ENCODE measurements at places on chromosomes 2 and 18.

GRCh38 chr2:236156095-236156859, 11.9 kb downstream of the GBX2 start:
- no peaks in the 10 kb centered on the region for H3K36me3 ChIP-seq
- DNase-seq = no peak
- H3K27me3 ChIP-seq = peaks cover 11% of the 10 kb centered on the region
- no peak overlapping the region for H3K27ac ChIP-seq
- no peaks in the 10 kb centered on the region for H3K4me1 ChIP-seq

DNA sequence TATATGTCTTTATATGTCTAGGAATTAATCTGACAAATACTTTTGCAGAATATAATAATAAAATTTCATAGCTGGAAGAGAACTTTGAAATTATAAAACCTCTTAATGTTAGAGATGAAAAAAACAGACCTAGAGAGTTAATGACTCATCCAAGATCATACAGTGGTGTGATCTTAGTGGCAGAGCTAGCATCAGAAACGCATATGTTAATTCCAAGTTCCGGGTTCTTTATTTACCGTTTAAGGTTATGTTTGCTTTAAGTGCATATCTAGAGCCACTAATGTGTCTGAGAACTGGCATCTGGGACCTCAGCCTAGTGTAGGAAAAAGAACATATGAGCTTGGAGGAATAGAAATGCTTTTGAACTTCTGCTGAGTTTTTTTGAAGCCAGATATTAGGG, 24.3 kb downstream of the CERS6 start:
- H3K36me3 ChIP-seq = no peaks in the 10 kb centered on the region
- H3K4me1 ChIP-seq = no peaks in the 10 kb centered on the region
- no peaks in the 10 kb centered on the region for H3K27me3 ChIP-seq

GRCh38 chr18:38464024-38464423, 898.4 kb upstream of the CELF4 start:
- DNase-seq = no peak
- no peaks in the 10 kb centered on the region for H3K36me3 ChIP-seq
- no peak overlapping the region for H3K27ac ChIP-seq
- H3K27me3 ChIP-seq = no peaks in the 10 kb centered on the region

DNA sequence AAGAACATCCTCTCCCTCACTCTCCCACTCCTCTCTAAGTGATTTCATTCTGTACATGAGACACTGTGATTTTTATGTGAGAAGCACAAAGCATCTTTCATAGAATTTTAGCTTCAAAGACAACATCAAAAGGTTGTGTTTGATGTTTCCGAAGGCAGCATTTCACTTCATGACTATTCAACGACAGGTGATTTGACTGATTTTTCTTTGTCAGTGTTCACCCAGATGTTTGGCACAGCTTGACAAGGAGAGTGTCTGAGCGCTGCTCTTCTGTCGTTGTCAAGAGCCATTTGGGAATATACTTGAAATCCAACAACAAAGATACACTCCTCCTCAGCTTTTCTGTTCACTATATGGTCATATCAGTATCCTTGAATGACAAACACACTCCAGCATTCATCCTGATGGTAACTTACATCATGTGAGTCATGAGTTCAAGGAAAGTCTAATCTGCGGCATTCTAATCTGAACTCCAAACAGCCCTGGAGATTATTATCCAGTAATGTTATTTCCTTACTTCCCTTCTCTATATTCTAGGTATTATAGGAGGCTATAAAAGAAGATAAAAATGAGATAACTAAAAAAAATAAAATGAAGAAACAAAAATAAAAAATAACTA, 45.9 kb upstream of the ST6GAL2 start:
- H3K27ac ChIP-seq = no peak overlapping the region
- no peaks in the 10 kb centered on the region for H3K4me1 ChIP-seq
- no peaks in the 10 kb centered on the region for H3K36me3 ChIP-seq
- no peaks in the 10 kb centered on the region for H3K27me3 ChIP-seq
- no peak for DNase-seq

GRCh38 chr18:74310411-74310810, 5.2 kb upstream of the C18orf63 start:
- no peak for DNase-seq
- no peak overlapping the region for H3K4me3 ChIP-seq
- H3K36me3 ChIP-seq = no peaks in the 10 kb centered on the region
- H3K27me3 ChIP-seq = no peaks in the 10 kb centered on the region

DNA sequence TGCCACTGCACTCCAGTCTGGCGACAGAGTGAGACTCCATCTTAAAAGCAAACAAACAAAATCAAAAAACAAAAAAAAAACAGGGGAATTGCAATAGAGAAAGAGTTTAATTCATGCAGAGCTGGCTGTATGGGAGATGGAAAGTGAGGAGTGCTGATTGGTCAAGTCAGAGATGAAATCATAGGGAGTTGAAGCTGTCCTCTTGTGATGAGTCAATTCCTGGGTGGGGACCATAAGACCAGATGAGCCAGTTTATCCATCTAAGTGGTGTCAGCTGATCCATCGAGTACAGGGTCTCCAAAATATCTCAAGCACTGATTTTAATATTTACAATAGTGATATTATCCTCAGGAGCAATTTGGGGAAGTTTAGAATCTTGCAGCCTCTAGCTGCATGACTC, 45.3 kb downstream of the FRZB start:
- H3K27ac ChIP-seq = no peak overlapping the region
- H3K36me3 ChIP-seq = no peaks in the 10 kb centered on the region
- no peak for DNase-seq
- peaks cover 6% of the 10 kb centered on the region for H3K4me1 ChIP-seq

- H3K27me3 ChIP-seq = no peaks in the 10 kb centered on the region
- no peak for DNase-seq
- no peaks in the 10 kb centered on the region for H3K4me1 ChIP-seq
- H3K27ac ChIP-seq = peak overlapping the region; percentile 91
- no peaks in the 10 kb centered on the region for H3K36me3 ChIP-seq
Observed at GRCh38 chr2:65437392-65438135, 5.2 kb upstream of the SPRED2 start.

- H3K36me3 ChIP-seq = no peaks in the 10 kb centered on the region
- DNase-seq = no peak
- H3K4me3 ChIP-seq = no peak overlapping the region
- no peaks in the 10 kb centered on the region for H3K27me3 ChIP-seq
- no peaks in the 10 kb centered on the region for H3K4me1 ChIP-seq
Observed at GRCh38 chr2:190582736-190583506, 48.4 kb upstream of the NEMP2 start.

DNA sequence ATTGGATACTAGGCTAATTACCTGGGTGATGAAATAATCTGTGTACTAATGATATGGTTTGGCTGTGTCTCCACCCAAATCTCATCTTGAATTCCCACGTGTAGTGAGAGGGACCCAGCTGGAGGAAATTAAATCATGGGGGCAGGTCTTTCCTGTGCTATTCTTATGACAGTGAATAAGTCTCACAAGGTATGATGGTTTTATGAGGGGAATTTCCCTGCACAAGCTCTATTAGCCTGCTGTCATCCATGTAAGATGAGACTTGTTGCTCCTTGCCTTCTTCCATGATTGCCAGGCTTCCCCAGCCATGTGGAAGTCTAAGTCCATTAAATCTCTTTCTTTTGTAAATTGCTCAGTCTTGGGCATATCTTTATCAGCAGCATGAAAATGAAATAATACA, 394.1 kb upstream of the SYT4 start:
- no peaks in the 10 kb centered on the region for H3K4me1 ChIP-seq
- H3K27me3 ChIP-seq = no peaks in the 10 kb centered on the region
- H3K27ac ChIP-seq = no peak overlapping the region

DNA sequence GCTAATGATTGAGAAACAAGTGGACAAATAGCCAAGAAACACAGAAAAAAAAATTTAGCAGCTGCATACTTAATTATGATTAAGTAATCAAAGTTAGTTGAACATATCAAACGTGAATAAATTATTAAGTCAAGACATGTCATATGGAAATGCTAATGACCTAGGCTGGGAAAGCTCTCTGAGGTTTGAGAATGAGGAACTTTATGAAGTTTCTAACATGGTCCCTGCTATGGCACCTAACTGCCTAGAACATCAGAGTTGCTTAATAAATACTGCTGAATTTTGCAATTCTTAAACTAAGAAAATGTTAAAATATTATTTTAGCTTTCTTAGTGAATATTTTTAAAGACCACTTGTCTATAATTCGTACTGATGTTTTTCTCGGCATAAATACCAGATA, 99.8 kb downstream of the AFF3 start:
- H3K36me3 ChIP-seq = no peaks in the 10 kb centered on the region
- H3K27me3 ChIP-seq = no peaks in the 10 kb centered on the region
- H3K4me3 ChIP-seq = no peak overlapping the region
- DNase-seq = no peak

GRCh38 chr2:190443055-190443454, 34.9 kb downstream of the MFSD6 start:
- no peak overlapping the region for H3K27ac ChIP-seq
- no peaks in the 10 kb centered on the region for H3K4me1 ChIP-seq
- no peak for DNase-seq
- H3K27me3 ChIP-seq = no peaks in the 10 kb centered on the region
- H3K36me3 ChIP-seq = no peaks in the 10 kb centered on the region

GRCh38 chr2:162734866-162735265, 103.7 kb downstream of the KCNH7 start:
- H3K27ac ChIP-seq = no peak overlapping the region
- no peaks in the 10 kb centered on the region for H3K36me3 ChIP-seq
- H3K27me3 ChIP-seq = no peaks in the 10 kb centered on the region
- no peak for DNase-seq
- H3K4me3 ChIP-seq = no peak overlapping the region
- no peaks in the 10 kb centered on the region for H3K4me1 ChIP-seq

DNA sequence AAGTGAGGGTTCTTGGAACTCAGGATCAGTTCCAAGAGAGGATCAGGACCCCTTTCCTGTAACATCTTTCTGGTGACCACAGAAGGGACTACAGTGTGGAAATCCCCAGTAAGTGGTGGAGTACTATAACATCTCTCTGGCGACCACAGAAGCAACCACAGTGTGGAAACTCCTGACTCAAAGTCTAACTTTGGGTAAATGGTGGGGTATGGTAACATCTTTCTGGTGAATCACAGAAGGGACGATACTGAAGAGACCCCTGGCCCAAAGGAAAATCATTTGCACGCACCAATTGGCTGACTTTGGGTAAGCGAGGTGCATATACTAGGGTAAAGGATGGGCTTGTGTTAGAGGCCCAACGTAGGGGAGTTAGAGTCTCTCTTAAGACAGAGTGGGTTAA, 56.3 kb upstream of the GULP1 start:
- no peaks in the 10 kb centered on the region for H3K27me3 ChIP-seq
- H3K36me3 ChIP-seq = no peaks in the 10 kb centered on the region
- no peak for DNase-seq
- no peak overlapping the region for H3K4me3 ChIP-seq

- no peak overlapping the region for H3K27ac ChIP-seq
- H3K27me3 ChIP-seq = no peaks in the 10 kb centered on the region
- DNase-seq = no peak
- no peaks in the 10 kb centered on the region for H3K4me1 ChIP-seq
Observed at GRCh38 chr18:3358310-3358709, 91.7 kb upstream of the TGIF1 start.

- no peak overlapping the region for H3K4me3 ChIP-seq
- no peaks in the 10 kb centered on the region for H3K27me3 ChIP-seq
- DNase-seq = no peak
- H3K27ac ChIP-seq = no peak overlapping the region
- no peaks in the 10 kb centered on the region for H3K4me1 ChIP-seq
Observed at GRCh38 chr2:108069515-108070310, 83.4 kb downstream of the SLC5A7 start.

DNA sequence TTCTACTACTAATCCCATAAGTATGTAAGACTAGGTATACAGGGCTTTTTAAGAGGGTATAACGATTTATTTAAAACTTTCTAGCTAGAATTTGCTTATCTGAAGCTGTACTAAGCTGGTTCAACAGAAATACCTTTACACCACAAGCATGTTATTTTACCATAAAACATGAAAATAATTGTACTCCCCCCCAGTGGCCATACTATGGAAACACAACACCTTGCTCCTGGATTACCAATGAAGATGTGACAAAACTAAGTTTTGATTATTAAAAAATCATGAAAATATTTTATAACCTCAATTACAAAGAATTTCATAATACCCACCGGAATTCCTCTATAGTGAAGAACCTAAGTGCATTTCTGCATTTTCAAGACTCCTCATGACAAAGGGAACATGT, 27.3 kb downstream of the LPIN2 start:
- H3K4me1 ChIP-seq = peaks cover 52% of the 10 kb centered on the region
- no peaks in the 10 kb centered on the region for H3K36me3 ChIP-seq
- H3K27me3 ChIP-seq = no peaks in the 10 kb centered on the region
- no peak overlapping the region for H3K4me3 ChIP-seq
- H3K27ac ChIP-seq = no peak overlapping the region
- DNase-seq = no peak

DNA sequence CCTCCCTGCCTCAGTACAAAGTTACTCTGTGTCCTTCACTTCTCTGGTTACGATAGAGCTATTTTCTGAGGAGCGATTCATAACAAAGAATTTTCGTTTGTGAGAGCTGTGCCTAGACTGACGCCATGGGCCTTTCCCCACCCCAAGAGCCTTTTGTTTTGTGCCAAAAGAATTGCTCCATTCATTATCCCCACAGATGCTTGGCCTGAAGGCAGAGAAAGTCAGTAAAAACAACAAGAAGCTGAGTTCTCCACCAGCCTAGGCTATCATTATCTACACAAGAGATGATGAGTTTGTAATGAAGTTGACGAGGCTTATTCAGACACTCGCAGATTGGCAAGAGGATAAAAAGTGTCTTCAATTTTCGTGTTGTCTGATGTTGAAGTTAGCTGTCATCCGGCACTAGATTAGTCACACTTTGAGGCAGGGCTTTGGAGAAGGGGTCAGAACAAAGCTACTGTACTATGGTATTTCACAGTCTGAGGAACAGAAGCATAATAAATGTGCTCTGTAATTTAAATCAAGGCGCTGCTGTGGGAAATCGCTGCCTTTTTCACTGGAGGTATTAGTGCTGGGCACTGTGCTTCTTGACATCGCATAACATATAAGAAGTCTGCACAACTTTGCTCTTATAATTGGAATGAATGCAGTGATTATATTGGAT, 278.4 kb upstream of the FIGN start:
- H3K4me1 ChIP-seq = peaks cover 3% of the 10 kb centered on the region
- no peak overlapping the region for H3K27ac ChIP-seq
- DNase-seq = no peak
- no peaks in the 10 kb centered on the region for H3K36me3 ChIP-seq

DNA sequence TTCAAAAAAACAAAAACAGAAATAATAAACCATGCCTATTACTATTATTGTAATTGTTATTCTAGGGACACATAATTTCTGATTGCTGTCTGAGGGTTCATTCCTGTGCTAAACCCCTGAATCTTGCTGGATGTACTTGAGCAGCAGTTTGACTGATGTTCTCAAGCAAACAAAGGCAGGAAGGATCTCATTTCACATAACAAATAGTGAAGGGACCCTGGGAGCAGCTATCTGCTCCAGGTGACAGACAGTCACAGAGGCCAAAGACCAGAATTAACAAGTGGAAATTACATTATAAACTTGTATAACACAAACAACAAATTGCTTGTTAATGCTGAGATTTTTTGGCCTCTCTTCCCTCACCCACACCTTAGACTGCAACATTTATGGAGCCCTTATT, 284.2 kb downstream of the THSD7B start:
- H3K4me1 ChIP-seq = no peaks in the 10 kb centered on the region
- no peaks in the 10 kb centered on the region for H3K27me3 ChIP-seq
- no peak overlapping the region for H3K27ac ChIP-seq
- no peak for DNase-seq
- no peak overlapping the region for H3K4me3 ChIP-seq
- no peaks in the 10 kb centered on the region for H3K36me3 ChIP-seq

GRCh38 chr2:177396703-177397460, 4.3 kb downstream of the AGPS start:
- H3K27me3 ChIP-seq = no peaks in the 10 kb centered on the region
- H3K4me3 ChIP-seq = no peak overlapping the region
- DNase-seq = no peak
- peaks cover 3% of the 10 kb centered on the region for H3K4me1 ChIP-seq
- no peaks in the 10 kb centered on the region for H3K36me3 ChIP-seq

Data from kidney (tissue), 22 donors.